ENCODE measurements at places on chromosomes 1 and 21.

DNA sequence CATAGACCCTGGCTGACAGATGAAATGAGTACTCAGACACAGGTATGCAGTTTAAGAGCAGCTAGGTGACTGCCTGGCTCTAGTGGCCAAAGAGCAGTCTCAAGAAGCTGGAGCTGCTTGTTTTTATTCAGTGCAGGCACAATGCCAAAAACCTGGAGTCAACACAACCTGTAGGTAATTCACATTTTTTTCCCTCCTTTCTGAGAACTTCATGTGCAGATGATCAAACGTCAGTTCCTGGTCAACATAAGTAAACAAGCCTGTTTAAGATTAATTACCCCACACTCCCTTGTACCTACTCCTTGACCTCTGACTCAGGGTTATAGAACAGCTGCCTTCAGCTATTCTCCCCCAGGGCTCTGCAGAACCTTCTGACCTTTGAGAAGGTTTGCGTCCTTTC is 17.3 kb upstream of the ACADM start:
- no peak for DNase-seq

- no peak for DNase-seq
Measured at GRCh38 chr1:244118109-244118761, 67.2 kb downstream of the ZBTB18 start.

DNA sequence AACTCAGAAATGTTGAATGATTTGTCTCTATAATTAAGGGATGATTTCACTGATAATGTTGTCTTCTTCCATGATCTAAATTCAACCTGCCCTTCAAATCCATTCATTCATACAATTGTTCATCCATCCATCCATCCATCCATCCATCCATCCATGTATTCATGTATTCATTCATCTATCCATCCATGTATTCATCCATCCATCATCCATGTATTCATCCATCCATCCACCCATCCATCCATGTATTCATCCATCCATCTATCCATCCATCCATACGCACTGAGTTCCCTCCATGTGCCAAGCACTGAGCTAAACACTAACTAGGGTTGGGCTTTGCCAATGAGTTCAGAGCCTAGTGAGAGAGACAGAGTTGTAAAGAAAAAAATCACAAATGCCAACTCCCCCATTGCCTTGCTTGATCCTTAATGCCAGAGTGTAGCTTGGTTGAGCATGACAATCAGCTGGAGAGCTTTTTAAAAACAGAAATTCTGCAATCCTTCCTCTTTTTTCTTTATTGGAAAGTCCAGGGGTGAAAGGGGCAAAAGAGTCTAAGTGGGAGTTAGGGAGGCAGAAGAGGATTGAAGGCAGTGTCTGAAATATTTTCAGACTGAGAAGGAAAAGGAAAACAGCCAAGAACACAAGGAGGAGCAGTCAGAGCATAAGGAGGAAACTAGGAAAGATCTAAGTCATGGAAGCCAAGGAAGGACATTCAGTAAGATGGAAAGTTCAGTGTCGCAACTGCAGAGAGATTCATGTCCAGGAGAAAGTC is 92.4 kb upstream of the ERG start:
- DNase-seq, result no peak

DNA sequence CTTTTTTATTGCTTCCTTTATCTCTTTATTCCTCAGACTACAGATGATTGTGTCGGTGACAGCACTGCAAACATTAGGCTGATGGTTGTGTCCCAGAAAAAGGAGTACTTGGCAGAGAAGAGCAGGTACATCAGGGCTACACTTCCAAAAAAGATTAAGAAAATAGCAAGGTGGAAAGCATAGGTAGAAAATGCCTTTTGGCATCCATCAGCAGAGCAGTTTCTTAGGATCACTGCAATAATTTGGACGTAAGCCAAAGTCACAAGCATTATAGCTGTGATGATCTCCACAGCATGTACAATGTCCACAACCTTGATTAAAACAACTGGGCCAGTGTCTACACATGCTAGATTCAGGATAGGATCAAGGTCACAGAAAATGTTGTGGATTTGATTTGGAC is 5.9 kb downstream of the OR6K2 start:
- no peak for DNase-seq

- DNase-seq, result no peak
Measured at GRCh38 chr1:104358086-104358485, 608.4 kb downstream of the AMY1C start.

DNA sequence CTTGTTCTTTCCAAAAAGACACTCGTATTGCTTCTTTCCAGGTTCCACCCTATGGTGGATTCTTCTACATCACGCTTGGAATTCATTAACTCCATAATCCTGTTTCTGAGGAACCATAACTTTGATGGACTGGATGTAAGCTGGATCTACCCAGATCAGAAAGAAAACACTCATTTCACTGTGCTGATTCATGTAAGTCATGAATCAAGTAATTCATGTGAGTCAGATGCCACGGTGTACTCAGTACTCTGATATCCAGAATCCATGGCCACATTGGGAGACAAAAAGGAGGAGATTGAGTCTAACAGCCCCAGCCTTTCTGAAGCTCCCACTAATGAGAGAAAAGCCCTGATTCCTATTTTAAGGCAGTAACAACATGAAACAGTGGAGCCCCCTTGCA is 7.4 kb downstream of the CHI3L2 start:
- no peak for DNase-seq

GRCh38 chr21:41710823-41711160 is 56.1 kb downstream of the RIPK4 start:
- no peak for DNase-seq

DNA sequence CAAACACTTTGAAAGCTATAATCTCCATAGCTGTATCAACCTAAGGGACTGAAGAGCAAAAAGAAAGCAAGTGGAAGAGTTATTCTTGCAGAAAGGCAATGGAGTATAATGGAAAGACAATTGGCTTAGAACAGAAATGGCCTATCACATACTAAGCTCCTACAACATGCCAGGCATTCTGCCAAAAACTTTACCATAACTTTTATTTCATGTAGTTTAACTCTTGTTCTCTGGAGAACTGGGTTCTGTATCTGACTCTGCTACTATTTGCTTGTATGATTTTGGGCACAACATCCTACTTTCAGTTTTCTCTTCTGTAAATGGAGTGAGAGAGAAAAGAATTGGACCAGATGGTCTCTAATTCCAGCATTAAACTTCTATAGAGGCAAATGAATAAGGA is 449.1 kb downstream of the GPATCH2 start:
- DNase-seq, result no peak

GRCh38 chr1:112997781-112998180 is 41.8 kb upstream of the SLC16A1 start:
- no peak for DNase-seq

DNA sequence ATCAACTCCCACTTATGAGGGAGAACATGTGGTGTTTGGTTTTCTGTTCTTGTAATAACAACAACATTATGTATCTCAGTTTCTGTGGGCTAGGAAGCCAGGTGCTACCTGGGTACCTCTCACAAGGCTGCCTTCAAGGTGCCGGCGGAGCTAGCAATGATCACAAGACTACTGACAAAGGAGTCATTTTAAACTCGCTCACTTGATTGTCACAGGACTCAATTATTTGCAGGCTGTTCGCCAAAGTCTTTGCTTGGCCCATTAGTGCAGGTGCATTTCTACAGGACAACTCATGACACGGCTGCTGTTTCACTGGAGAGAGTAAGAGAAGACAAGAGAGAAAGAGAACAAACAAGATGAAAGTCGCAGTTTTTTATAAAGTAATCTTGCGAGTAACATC is 1237.4 kb upstream of the TMPRSS15 start:
- DNase-seq, result no peak

DNA sequence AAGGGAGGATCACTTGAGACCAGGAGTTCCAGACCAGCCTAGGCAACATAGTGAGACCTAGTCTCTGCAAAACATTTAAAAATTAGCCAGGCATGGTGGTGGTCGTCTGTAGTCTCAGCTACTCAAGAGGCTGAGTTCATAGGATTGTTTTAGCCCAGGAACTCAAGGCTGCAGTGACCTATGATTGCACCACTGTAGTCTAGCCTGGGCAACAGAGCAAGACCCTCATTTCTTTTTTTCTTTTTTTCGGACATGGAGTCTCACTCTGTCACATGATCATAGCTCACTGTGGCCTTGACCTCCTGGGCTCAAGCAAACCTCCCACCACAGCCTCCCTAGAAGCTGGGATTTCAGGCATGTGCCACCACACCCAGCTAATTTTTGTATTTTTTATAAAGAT is 31.9 kb upstream of the RCC2 start:
- DNase-seq, result no peak

DNA sequence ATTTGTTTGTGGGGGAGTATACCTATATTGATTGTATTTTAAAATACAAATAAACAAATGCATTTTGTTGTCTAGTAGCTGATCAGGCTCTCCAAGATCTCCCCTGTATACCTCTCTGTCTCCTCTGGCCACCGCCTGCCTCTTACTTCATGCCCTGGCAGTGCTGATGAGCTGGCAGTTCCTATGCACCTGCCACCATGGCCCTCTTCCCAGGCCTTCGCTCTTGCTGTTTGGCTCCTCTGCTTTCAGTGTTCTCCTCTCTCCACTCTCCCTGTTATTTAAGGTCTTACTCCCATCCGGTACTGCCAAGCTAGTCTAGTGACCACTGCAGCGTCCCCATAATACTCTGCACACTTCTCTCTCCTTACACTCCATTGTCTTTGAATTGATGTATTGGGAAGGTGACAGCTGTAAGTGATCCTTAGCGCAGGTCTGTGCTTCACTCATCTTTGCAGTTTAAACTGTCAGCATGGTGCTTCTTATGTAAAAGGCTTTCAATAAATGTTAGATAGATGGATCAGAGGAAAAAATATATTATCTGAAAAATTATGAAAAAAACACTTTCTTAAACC is 88.1 kb upstream of the ATP1A1 start:
- DNase-seq, result no peak

DNA sequence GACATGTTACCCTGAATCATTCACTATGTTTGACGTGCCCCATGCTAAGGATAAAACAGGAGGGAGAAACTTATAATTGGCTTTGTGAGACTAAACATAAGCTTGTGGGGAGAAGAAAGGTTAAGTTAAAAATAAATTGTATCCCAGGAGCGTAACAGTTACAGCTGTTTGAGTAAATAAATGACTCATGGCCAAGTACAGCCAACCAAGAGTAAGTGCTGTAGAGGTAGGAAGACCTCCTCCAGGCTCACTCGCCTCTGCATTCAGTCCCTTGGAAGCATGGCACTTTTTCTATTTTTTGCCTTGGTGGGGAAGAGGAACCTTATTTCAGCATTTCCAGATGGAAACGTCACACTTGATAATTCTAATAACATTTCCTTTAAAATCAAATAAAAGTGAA is 116.5 kb downstream of the ZP4 start:
- DNase-seq, result no peak

- DNase-seq, result no peak
Measured at GRCh38 chr1:1732381-1732780, 8.2 kb upstream of the CDK11A start.

GRCh38 chr1:172699695-172700227 is 40.9 kb downstream of the FASLG start:
- DNase-seq, result no peak

GRCh38 chr1:4702932-4703331 is 48.5 kb downstream of the AJAP1 start:
- DNase-seq, result no peak

DNA sequence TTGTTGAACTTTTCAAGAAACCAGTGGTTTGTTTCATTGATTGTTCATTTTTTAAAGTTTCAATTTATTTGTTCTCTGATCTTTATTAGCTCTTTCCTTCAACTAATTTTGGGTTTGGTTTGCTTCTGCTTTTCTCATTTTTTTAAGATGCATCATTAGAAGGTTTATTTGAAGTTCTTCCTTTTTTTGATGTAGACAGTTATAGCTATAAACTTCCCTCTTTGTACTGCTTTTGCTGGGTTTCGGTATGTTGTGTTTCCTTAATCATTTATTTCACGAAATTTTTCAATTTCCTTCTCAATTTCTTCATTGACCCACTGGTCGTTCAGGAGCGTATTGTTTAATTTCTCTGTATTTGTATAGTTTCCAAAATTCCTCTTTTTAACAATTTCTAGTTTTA is 133.3 kb upstream of the GPR52 start:
- no peak for DNase-seq

DNA sequence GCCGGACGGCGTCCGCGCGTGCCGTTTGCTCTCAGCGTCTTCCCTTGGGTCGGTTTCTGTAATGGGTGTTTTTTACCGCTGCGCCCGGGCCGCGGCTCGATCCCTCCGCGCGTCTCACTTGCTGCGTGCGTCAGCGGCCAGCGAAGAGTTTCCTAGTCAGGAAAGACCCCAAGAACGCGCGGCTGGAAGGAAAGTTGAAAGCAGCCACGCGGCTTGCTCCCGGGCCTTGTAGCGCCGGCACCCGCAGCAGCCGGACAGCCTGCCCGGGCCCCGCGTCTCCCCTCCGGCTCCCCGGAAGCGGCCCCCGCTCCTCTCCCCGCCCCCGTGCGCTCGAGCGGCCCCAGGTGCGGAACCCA is 159.8 kb downstream of the RUNX1 start:
- DNase-seq, result peak; percentile 53

- no peak for DNase-seq
Measured at GRCh38 chr1:83978056-83978455, 20.9 kb downstream of the TTLL7 start.

DNA sequence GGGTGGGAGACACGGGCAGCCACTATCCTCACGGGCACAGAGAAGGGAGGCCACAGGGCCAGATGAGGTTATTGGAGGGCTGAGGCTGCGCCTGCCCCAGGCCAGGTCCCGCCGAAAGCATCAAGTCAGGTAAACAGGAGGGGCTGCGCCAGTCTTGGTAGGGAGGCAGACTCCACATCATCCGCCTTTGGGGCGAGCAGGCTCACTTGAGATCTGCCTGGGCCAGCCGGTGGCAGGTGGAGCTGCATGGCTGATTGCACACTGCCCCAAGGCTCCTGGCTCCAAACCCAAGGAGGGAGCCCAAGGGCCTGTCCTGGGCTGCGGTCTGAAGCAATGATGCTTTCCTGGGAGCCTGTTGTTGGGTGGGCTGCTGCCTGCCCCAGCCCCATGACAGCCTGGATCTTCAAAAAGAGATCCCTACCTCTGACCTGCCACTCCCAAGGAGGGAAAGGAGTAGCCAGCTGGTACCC is 4.6 kb downstream of the SMIM1 start:
- DNase-seq, result no peak

DNA sequence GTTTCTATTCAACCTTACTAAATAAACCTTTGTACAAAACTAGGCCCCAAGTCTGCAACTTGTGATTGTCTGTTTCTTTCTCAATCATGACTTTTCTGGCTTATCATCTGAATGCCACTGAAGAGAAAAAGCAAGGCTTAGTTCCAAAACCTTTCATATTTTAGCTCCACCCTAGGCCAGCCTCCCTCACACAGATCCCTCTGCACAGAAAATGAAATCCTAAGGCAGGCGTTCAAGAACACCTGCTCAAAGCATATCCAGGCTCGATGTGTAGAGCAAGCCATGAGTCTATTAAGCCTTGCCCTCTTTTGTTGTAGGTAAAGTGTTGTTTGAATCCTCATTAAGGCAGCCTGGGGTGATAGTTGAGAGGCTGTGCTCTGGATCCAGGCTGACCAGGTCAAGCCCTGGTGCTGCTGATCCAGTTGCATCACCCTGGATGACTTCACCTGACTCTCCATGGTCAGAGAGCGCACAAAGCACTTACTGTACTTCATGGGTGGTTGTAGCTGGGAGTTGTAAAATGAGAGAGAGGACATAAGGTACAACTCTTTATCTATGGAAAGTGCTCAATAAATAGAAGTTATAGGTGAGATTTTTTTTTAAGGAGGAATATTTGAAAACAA is 39.0 kb downstream of the FYB2 start:
- DNase-seq, result no peak

GRCh38 chr1:243495442-243496186 is 239.8 kb downstream of the SDCCAG8 start:
- no peak for DNase-seq

Data from stimulated activated CD4-positive, alpha-beta T cell treated with anti-CD3 and anti-CD28 coated beads, Interleukin-1b, Interleukin-23, amount 100 ng/mL, for 4 hours (primary cell).